ENCODE measurements at places on chromosomes 12 and 14.
A peak's percentile ranks its signal among the peaks of the same experiment; 100 is the strongest.

DNA sequence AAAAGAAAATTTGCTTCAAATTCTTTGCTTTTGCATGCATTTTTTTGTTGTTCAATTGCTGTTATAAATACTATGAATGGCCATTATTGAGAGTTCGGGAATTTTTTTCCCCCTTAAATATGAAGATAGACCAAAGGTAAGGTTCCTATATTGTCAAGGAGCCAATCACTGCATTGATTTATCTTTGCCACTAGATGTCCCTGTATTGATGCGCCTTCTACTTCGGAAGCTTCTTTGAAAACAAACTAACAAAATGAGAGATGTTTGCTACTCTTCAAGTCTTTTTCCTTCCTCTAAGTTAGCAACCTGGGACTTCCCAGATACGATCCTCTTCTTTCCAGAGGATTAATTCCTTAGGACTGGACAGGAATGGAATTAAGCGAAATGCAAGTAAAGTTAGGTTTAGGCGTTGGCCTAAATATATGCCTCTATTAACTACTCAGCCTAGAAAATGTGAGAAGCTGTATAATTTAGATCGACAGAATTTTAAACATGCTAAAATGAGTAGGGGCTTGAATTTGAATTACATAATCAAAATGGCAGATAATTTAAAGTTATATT, 318.1 kb downstream of the AEBP2 start:
- no peak for DNase-seq

DNA sequence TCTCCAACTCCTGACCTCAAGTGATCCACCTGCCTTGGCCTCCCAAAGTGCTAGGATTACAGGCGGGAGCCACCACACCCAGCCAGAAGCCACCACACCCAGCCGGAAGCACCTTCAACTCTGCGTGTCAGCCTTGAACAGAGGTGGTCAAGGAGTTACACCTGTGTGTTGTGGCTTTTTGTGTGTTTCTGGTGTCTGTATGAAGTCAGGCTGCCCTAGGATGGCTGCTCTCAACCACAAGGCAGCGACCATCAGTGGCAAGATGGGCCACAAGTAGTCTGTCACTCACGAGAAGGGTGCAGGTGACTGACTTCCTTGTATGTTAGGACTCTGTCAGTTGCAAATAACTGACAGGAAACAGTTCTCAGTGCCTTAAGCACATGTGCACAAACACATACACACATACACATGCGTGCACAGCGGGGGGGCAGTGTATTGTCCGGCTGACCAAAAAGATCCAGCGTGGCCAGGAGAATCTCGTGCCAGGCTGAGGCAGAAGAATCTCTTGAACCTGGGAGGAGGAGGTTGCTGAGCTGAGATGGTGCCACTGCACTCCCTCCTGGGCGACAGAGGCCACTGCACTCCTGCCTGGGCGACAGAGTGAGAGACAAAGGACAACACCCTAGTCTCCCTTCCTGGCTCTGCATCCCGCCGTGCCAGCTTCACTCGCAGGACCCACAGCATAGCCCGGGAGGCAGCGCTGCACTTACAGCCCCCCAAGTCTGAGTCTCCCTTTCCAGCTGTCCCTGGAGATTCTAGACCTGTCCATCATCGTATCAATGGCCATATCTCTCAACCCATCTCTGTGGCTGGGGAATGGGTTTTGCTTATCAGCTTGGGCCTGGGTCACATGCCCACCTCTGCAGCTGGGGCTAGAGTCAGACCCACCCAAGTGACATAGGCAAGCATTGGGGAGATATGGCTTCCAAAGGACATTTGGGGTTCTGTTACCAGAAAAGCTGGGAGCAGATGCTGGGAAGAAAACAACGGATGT, 13.7 kb downstream of the P2RX4 start:
- DNase-seq = peak; percentile 42

DNA sequence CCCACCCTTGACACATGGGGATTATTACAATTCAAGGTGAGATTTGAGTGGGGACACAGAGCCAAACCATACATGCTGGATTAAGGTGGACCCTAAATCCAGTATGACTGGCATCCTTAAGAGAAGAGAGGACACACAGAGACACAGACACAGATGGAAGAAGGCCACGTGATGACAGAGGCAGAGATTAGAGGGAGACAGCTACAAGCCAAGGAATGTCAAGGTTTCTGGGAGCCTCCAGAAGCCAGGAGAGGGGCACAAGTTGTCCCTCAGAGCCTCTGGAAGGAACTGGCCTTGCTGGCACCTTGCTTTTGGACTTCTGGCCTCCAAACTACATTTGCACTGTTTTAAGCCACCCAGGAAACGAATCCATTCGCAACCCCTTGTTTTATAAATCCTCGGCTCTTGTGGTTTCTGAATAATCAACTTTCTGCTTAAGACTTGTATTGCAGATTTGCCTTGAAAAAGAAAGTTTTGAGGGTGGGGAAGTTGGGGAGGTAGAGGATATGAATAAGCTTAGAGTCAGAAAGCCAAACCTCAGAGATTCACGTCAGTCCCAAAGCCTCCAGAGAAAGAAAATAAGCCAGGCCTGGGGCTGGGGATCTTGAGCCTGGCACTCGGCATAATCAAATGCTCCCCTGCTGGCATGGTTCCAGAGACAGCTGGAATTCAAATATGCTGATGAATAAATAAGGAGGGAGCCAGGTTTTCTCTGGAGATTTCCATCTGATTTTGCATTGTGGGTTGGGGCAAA, 224.2 kb upstream of the PWP1 start:
- DNase-seq = no peak

GRCh38 chr12:68189821-68190242, 30.3 kb upstream of the IFNG start:
- no peak for DNase-seq

- no peak for DNase-seq
Measured at GRCh38 chr14:29215853-29216252, 449.3 kb downstream of the FOXG1 start.

- DNase-seq = no peak
Measured at GRCh38 chr12:67471810-67472209, 176.7 kb upstream of the DYRK2 start.

DNA sequence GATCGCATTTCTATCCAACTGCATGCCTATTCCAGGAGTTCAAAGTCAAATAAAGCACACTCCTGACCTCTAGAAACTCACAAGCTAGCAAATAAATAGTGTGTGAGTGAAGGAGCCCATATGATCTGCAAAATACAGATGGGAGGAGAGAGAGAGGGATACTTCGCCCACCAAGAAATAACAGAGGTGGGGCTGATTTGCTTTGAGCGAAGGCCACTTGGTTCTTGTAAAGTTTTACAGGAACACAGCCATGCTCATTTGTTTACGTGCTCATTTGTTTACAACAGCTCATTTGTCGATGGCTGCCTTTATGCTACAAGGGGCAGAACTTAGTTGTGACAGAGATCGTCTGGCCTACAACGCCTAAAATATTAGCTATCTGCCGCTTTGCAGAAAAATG, 63.4 kb upstream of the GPATCH2L start:
- DNase-seq = no peak

DNA sequence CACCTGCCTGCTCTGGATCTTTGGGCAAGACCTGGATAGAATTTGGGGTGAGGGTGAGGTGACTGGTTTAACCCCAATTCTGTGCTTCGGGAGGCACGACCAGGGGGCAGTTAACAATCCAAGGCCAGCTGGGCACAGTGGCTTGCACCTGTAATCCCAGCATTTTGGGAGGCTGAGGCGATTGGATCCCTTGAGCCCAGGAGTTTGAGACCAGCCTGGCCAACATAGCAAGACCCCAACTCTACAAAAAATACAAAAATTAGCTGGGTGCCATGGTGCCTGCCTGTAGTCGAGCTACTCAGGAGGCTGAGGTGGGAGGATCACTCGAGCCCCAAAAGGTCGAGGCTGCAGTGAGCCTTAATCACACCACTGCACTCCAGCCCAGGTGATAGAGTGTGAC, 38.2 kb downstream of the HRK start:
- DNase-seq = no peak
